ENCODE measurements at places on chromosomes 4 and X.

DNA sequence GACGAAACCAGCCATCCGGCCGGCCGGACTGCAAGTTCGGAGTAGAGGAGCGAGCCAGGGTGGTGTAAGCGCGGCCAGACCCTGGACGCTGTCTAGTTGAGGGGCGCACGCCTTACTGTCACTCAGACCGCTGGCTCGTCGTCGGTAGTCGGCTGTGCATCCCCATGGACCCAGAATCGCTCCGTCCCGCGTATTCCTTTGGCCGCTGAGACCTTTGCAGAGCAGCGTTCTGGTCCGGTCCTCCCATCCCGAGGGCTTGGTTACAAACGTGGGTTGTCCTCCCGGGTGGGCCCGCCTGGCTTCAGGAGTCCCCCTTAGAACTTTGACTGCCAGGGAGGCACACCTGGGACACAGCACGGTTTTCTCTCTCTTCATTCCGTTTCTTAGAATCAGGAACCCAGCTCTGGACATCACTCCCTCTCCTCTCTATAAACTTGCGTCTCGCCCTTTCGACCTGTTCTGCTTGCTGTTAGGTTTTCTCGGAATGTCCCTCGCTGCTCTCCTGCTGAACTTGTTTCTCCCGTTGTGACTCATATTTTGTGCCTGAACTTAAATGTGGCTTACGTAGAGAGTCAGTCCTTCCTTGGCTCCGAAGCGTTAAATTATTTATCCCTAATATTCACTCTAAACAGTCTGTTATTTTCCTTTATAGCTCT lies 672 bp downstream of the PGM2 start:
- peak; percentile 0 for DNase-seq

DNA sequence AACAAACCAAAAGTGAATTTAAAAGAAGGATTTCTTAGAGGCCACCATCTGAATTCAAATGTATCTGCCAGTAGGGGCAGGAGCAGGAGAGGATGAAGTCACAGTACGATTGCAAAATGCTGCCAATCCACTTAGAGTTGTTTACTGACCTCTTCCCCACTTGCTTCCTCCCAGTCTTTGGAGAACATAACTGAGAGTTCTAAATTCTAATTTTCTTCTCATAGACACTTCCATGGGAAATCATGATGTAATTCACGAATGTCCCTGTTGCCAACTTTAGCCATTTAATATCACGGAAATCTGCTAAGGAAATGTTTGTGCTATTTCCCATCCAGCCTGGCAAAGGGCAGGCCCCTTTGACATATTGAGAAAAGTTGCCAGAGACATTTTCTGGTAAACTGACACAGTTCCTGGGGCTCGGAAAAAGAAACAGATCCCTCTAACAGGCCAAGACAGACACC lies 33.6 kb upstream of the NOCT start:
- DNase-seq, result peak; percentile 20

- no peak for DNase-seq
These were observed 235.4 kb downstream of the MGST2 start for GRCh38 chr4:139900964-139901376.

DNA sequence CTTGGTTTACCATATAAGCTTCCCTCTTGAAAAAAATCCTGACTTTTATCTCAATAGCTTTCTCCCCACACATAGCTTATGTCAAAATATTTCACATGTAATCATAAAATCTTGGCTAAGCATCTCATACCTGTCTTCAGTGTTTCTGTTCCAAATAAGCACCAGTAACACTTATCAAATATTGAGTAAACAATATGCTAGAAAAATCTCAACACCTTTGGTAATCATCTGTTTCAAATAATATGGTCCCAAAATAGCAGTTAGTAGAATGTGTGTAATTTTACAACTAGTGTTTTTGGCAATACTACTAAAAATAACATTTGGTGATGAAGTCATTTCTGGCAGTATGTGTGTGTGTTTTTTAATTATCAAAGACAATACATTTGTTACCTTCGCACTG lies 2138.2 kb downstream of the PCDH7 start:
- no peak for DNase-seq

DNA sequence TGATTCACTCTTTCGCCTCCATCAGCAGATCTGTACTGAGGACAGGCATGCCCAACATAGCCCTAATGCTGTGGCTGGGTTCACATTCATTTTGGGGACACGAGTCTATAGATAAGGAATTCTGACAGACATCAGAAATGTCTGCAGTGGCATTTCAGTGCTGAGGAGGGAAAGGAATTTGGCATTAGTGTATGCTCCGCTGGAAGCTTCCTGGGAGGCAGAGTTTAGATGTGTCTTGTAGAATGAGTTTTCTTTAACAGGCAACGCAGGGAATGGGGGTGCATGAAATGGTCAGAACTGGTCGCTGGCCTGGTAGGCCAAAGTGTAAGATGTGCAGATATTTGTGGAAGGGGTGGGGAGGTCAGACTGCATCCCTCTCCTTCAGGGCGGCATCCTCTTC lies 43.5 kb upstream of the ZNF518B start:
- no peak for DNase-seq

DNA sequence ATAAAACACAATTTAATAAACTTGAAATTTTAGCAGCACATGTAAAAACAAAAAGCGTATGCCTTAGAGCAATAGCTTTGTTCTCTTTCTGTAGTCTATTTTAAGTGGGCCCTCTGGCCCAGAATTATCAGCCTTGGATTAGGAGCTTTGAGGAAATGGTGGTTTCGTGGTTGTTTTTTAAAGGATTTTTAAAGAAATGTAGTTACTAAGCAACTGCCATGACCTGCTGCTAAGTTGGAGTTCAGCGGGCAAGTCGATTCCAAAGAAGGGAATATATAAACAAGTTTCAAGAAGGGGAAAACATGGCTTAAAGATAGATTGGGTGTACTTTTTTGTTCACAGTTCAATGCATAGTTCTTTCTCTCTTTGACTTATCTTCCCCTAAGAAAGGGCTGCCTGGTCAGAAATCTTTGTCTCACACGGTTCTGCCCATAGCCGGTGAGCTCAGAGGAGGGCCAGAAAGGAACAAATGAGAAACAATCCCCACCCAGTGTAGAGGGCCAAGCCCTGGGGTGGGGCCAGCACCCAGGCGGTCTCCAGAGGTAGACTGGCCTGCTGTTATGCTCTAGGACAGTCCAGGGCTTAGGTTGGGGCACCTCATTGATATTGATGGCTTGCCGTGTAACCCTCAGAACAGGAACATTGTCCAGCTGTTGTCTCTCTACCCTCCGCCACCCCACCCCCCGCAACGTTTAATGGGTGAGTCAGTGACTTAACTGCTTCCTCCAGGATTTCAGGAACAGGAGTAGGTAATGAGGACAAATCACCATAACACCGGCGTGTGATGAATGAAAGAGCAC lies 32.5 kb downstream of the DLG3 start:
- peak; percentile 5 for DNase-seq

- no peak for DNase-seq
These were observed 65.6 kb downstream of the OR13H1 start for GRCh38 chrX:131609480-131609879.

GRCh38 chr4:7196736-7197135 lies 4.4 kb downstream of the SORCS2 start:
- DNase-seq, result no peak

GRCh38 chrX:54798137-54798536 lies at the start of gene ITIH6:
Gene ITIH6 (minus strand): TSS chrX:54798255. CDS start chrX:54798210, 45 bp downstream.
- no peak for DNase-seq

DNA sequence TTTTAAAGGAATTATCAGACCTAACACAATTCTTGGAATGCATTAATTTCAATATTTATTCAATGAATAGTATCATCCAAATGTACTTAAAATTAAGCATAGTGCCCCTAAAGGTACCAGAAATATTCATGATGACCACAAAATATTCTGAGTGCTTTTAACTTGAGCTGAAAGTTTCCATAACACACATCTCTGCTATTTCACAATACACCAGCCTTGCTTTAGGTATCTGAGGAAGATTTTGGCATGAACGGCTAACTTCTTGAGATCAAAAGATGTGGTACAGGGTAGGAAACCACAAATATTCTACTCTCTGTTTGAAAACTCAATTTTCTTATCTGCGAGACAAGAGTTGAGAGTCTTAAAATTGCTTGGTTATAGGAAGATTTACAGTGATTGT lies 538.3 kb upstream of the PCDH7 start:
- DNase-seq, result no peak

DNA sequence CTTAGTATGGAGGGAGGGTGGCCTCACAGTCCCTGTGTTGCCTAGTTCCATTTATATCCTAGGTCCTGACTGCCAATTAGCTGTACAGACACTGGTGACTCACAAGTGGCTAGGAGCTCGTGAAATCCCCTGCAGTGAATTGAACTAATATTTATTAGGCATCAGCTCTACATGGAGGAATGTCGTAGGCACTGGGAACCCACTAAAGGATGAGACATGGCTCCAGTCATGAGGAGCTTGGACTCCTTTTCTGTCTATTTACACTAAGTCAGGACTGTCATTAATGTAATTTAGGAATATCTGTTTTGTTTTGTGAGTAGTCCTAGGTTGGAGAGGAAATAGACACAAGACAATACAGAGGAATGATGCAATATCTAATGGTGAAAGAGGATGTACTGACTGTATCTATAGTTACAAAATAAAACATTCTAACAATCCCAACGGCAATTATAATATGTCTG lies 67.7 kb downstream of the MID1IP1 start:
- DNase-seq, result no peak

GRCh38 chrX:104854188-104854587 lies 288.2 kb downstream of the IL1RAPL2 start:
- no peak for DNase-seq

DNA sequence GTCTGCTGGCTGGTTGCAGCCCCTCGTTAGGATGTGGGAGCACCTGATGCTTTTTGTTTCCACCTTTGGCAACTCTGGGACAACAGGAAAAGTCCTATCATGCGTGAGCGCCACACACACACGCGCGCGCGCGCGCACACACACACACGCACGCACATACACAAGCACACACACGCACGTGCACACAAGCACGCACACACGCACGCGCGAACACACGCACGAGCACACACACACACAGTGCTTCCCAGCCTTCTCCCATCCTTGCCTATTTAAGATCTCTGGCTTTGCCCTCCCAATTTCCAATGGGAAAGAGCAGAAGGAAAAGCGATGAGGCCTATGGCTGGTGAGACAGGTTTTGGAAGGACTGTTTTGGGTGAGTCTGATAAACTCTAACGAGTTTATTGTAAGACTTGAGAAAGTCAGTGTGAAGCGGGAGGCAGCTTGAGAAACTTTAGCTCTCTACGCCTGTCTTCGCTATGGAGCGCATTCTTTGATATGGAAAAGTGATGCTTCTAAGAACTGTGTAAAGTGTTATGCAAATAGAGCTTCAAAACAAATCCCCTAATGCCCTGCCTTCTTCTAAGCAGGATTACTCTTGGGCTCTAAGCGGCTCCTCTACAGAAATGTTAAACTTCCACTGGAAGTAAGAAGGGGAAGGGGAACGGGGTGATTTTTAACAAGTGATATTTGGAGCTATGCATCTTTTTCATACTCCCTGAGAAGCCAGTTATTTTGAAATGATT lies 11.8 kb downstream of the SUPT20HL1 start:
- no peak for DNase-seq

DNA sequence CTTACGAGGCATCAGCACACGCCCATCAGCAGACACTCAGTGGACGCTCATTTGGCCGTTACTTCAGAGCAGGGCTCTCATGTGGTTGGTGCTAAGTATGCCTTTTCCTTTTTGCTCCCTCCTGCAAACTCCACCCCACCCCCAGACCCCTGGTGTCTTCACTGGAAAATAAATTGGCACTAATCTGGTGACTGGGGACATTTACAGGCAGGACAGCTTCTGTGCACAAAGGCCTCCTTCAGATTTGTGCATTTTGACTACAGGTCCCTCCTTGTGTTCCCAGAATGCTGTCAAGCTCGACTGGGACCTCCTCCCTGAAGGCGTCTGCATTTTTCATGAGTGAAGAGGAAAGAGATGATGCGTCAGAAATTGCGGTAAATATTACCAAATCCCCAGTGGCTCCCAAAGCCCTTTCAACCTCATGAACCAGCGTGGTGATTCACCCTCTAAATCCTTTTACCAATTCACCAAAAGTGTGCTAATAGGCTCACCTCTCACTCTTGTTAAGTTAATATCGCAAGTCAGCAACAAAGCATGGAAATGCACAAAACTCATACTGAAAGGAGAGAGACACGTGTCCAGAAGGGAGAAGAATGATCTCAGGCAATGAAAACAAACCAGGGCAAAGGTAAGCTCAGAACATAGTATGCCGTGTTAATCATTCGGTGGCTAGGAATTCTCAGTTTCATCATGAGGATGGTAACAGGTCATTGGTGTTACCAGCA lies 119.0 kb downstream of the NKX6-1 start:
- DNase-seq, result no peak

DNA sequence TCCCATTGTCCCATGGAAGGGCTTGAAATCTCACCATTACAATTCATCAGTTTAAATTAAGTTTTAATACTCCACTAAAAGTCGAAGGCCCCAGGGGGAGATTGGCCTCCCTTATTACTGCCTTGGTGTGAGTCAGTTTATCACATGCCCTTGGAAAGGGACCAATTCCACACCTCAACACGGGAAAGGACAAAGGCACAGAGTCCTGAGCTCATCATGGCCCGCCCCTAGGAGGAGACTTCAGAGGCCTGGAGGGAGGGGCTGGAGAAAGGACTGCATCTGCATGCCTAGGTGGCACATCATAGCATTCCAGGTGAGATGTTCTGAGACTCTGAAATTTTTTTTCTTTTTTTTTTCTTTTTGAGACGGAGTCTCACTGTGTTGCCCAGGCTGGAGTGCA lies 2.8 kb upstream of the SEL1L3 start:
- DNase-seq, result no peak

GRCh38 chrX:88940904-88941303 lies 193.9 kb downstream of the CPXCR1 start:
- no peak for DNase-seq

GRCh38 chr4:109981936-109982335 lies 69.3 kb downstream of the EGF start:
- no peak for DNase-seq

DNA sequence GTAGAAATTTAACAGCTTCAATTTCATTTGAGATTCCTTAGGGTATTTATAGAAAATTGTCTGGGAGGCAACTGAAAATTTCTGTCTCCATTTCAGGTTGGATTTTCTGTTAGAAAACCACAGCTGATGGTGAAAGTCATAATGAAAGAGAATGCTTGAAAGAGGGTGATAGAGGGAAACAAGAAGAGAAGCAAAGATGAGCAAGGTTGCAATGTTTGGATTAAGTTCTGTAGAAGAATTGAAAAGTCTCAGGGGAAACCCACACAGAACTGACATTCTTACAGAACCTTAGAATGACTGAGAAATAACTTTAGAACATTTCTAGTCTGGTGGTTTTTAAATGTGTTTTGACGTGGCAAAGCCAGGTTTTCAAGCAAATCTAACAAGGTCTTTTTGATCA lies 14.7 kb downstream of the GBA3 start:
- DNase-seq, result no peak

GRCh38 chrX:38804432-38804681 lies 3.1 kb downstream of the MID1IP1 start:
- no peak for DNase-seq

- DNase-seq, result no peak
These were observed 103.9 kb downstream of the GLUD2 start for GRCh38 chrX:121151293-121151692.

DNA sequence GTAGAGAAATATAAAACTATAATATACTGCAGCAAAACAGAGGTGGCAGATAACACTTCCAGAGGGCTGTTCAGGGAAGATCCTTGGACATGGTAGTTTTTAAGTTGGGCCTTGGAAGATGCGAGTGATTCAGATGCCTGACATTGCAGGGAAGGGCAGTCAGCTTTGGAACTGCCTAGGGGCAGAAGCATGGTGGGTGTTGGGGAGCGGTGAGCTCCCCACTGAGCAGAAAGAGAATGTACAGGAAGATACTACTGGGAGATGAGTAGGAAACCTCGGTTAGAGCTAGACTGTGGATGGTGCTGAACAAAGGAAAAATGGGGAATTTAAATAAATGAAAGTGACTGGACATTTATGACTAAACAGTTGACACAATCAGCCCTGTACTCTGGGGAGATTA lies 24.9 kb upstream of the SEC24B start:
- no peak for DNase-seq

Measured in NCI-H510A (cell line).